ENCODE measurements at places on chromosomes 2 and 18. TPM values are rescaled to one million over a fixed set of nuclear protein-coding genes. Genes with fewer than 3 reads are reported as not detected.

The ZSWIM2 gene
- polyA plus RNA-seq: not detected

The ANKRD30B gene
- polyA plus RNA-seq: not detected

- no peak overlapping the region for H3K27ac ChIP-seq
- no peaks in the 10 kb centered on the region for H3K27me3 ChIP-seq
- DNase-seq: no peak
- H3K36me3 ChIP-seq: no peaks in the 10 kb centered on the region
These were observed 44.6 kb upstream of the LRP2 start for GRCh38 chr2:169406891-169407290.

- DNase-seq: no peak
- no peaks in the 10 kb centered on the region for H3K27me3 ChIP-seq
- no peaks in the 10 kb centered on the region for H3K36me3 ChIP-seq
- H3K27ac ChIP-seq: no peak overlapping the region
- no peak overlapping the region for H3K4me3 ChIP-seq
These were observed 185.0 kb upstream of the HS6ST1 start for GRCh38 chr2:128503399-128504245.

All from cardiac muscle cell (in vitro differentiated cells and primary cell).